ENCODE measurements at places on chromosomes 11 and 22.

- DNase-seq, result no peak
These were observed 40.9 kb downstream of the ATG13 start for GRCh38 chr11:46658259-46658658.

GRCh38 chr22:19673660-19674059 lies 40.6 kb upstream of the SEPTIN5 start:
- no peak for DNase-seq

DNA sequence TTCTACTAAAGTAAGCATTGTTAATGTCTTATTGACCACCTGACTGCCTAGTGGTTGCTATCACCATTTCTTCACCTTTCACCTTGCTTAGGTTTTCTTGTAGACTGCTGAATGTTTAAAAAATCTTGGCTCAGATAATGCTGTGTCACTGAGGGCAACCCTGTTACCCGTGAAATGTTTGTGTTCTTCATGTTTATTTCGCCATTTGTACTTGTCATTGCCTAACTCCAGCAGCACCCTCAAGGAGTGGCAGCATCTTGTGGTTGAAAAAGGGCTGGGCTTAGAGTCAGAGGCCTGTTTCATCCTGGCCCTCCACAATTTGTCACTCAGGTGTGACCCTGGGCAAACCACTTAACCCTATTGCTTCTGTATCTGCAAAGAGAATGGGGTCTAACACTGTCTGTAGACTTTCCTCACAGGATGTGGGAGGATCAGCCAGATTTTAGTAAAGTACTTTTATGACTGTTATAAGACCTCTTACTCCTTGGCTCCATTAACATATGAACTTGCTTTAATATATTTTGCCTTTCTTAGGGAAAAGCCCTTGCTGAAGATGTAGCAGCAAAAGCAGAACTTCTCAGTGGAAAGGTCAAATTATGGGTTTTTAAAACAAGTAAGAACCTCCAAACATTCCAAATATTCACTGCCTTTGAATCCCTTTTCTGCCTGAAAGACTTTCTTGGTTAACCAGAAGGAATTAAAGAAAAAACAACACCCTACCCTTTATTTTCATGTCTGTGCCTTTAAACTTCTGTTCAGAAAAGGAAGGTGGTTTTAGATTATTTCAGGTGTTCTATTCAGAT lies 154.5 kb upstream of the C11orf87 start:
- no peak for DNase-seq

DNA sequence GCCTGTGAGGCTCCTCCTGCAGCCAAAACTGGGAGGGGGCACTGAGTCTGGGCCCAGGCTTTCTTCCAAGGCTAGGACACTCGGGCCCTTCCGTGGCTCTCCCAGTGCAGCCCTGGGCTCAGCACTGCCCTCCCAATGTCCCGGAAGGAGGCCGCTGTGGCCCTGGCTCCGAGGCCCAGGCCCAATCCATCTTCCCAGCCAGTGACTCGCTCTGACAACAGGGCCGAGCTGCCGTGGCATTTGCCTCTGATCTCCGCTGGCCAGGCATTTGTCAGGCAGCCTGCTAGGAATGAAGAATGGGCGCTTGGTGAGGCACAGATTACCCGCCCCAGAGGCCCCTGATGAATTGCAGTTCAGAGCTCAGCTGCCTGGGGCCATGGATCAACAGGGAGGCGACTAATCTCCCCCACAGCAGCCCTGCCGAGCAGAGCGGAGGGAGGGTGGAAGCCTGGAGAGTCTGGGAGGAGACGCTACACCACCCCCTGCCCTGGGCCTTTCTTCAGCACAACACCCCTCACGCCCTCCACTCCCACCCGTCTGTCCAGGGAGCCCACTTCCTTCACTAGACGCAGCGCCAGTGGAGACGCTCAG lies 8.3 kb downstream of the FXYD2 start:
- DNase-seq, result no peak

DNA sequence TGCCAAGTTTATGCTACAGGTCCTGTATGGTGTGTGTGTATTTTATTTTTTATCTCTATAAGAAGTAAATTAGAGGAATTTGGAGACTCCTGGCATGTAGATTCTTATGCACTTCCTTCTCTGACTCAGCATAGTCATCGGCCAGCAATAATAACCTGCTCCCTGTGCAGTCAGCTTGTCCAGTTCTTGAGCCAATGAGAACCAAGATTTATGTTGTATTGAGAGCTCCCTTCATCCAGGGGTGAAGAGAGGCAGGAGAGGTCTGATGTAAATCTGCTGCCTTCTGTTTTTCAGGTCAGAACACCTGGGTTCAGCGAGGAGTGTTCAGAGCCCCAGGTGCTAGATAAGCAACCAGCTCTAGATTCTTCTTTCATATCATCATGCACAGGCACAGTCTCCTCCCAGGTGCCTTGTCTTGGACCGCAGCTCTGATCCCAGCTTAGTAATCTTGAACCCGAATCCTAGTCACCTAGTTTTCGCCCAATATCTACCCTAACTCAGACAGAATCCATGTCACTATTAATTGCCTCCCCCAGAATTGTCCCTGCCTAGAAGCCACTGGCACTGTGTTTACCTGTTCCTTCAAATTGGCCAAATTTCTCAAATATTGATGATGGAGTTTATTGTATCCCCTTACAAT lies 328.2 kb upstream of the NCAM1 start:
- no peak for DNase-seq

- no peak for DNase-seq
These were observed 41.0 kb downstream of the KDM2A start for GRCh38 chr11:67160045-67160444.

GRCh38 chr11:124493016-124493655 lies 47.6 kb upstream of the OR8B8 start:
- DNase-seq, result no peak

DNA sequence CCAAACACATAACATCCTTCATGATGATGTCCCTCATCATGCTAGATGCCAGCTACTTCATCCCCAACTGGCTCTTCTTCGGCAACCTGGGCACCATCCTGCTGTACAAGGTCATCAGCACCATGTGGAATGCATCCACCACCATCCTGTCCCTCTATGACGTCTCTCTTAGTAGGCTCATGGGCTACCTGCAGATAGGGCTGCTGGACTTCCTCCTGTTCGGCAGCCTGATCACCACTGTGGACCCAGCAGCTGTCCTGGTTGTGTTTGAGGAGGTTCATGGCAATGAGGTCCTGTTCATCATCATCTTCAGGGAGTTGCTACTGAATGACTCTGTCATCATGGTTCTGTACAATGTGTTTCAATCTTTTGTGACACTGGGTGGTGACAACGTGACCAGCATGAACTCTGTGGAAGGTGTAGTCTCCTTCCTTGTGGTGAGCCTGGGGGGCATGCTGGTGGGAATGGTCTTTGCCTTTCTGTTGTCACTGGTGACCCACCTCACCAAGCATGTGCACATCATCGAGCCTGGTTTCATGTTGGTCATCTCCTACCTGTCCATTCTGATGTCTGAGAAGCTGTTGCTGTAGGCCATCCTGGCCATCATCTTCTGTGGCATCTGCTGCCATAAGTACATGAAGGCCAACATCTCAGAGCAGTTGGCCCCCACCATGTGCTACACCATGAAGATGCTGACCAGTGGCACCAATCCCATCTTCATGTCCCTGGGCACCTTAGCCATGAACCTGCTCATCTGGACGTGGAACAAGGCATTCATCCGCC lies 120.7 kb upstream of the SERPIND1 start:
- DNase-seq, result no peak

- no peak for DNase-seq
These were observed 1941.0 kb upstream of the RAG2 start for GRCh38 chr11:38538866-38539680.

GRCh38 chr11:68735646-68736045 lies 15.7 kb downstream of the TESMIN start:
- DNase-seq, result no peak

- DNase-seq, result no peak
These were observed 7.2 kb upstream of the NIPSNAP1 start for GRCh38 chr22:29587938-29588699.

GRCh38 chr11:8822469-8822868 lies 88.5 kb upstream of the AKIP1 start:
- no peak for DNase-seq

DNA sequence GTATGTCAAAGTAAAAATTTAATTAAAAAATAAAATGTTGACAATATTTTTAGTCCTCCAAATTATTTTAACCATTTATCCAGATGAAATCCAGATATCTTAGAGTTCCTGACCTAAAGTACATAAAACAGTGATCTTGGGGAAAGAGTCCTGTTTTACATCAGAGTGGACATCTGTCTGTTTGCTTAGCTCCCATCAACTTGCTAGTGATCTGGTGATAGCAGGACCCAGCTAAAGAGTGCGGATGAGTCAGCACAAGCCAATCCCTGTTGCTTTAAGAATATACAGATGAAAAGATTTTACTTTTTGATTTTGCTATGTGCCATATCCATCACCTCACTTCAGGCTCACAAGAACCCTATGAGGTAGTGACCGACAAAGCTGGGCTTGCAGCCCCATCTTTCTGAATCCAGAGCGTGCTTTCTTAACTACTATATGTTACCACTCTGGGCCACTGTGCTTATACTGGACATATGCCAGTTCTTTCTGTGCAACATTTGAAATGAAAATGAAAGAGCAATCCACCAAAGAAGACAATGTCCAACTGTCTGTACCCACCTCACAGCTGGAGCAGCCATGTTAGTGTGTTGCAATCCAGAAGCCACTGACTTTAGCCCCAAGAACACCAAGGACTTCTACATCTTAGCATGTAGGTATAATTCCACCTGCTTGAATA lies 167.6 kb upstream of the SESN3 start:
- no peak for DNase-seq

DNA sequence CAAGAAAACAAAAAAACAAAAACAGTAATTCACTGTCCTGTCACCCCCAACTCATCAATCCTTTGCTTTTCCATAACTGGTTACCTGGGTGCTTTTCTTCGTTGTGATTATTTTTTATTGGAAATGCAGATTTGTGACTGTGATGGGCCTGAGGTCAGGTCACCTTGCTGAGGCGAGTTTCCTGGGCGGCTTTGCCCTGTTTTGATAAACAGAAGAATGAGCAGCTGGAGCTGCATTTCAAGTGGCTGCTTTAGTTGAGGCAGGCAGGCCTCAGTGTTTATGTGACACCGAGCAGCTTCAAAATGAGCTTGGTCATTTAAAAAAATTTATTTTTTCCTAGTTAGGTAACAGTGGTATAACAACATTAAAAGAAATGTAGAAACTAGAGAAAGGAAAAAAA lies 22.2 kb downstream of the PTPRJ start:
- DNase-seq, result no peak

DNA sequence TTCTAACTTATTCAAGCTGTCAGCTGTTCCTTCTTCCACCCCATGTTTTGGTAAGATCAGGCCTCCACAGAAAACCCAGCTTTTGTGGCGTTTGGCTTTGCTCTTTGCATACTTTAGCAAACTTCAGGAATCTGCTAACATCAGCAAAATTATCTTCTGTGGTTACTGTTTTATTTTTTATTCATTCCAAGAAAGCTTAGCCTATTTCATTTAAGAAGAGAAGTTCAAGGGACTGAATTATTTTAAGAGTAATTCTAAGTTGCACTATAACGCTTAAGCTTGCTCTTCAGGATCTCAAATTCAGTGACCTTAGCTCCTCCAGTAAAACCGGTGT lies 1.1 kb downstream of the JHY start:
- DNase-seq, result no peak

DNA sequence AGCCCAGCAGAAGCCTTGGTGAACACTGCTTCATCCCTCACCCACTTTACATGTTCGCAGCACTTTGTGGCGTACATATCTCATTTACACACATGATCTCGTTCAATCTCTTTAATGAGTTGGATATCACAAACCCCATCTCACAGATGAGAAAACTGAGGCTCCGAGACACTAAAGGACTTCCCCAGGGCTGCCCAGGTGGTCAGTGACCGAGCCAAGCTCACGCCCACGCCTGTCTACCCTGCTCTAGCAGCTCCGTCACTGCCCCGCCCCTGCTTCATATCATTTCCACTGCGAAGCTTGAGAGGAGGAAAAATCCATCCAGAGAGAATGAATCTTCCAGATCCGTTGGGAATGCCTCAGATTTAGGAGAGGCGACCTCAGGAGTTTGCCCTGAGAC lies 11.8 kb upstream of the DSCAML1 start:
- DNase-seq, result no peak

- no peak for DNase-seq
These were observed 919.3 kb downstream of the NTM start for GRCh38 chr11:132289590-132290256.

DNA sequence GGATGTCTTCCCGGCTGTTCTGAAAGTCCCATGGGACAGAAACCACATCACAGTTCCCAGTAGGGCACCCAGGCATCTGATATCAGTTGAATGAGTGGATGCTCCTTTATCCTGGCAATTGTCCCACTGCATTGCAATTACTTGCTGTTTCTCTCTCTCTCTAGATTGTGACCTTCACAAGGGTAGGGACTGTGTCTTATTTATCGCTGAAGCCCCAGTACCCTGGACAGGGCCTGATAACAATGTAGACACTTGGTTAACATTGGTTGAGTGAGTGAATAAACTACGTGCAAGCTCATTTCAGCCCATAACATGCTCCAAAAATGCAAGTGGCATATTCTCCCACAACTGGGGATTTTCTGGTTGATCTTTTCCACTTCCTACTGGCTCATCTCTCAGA lies 193.7 kb upstream of the NARS2 start:
- no peak for DNase-seq

- no peak for DNase-seq
These were observed 188.4 kb downstream of the SPON1 start for GRCh38 chr11:14150878-14151277.

DNA sequence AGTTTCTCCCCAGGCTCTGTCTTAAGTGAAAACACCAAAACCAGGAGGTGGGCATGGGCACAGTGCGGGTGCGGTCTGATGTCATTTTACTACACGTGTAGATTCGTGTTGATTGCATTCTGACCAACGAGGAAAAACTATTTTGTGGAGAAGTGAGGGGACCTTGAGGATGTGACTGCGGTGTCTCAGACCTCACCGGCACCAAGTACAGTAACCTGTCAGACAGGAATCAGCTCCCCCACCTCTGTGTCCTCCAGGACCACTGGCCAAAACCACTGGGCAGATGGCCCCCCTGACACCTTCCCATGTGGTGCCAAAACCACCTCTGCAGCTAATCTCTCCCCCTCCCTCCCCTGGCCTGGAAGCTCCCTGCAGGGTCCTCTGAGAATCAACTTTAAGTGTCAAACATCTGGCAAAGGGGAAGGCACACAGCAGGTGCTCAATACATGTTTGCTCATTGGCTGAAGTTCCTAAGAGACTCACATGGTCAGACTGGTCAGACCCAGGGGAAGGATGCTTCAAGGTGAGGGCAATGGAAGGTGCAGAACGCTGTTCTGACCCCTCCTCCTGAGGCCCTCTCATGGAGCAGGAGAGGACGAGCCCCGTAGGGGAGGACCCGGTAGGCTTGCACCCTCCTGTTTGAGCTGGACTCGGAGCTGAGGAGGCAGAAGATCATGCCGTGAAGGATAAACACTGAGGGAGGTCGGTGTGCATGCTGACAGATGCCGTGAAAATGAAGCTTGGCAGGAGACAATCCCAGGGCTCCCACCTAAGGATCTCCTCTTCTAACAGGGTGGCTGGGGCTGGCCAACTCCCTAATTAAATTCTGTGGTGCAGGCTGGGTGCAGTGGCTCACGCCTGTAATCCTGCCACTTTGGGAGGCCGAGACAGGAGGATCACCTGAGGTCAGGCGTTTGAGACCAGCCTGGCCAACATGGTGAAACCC lies 129.9 kb downstream of the MPPED1 start:
- no peak for DNase-seq

- no peak for DNase-seq
These were observed 48.6 kb downstream of the ZC3H12C start for GRCh38 chr11:110141812-110142211.

All from naive thymus-derived CD4-positive, alpha-beta T cell (primary cell).